Choroid plexus epithelial cell (primary cell): ENCODE measurements at places on chromosomes 4 and X.
A peak's percentile ranks its signal among the peaks of the same experiment; 100 is the strongest.

DNA sequence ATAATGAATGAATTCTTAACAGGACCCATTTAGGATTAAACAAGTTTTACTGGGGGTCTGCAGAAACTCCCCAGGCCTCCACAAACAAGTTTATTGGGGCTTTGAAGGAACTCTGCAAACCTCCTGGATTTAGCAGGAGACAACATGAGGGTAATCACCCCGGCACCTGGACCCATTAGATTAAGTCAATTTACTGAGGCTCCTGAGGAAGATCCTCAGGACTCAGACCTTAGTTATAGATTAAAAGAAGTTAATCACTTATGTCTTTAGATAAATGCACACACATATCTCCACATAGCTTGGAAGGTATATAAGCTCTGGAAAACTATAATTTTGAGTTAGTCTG, 29.4 kb downstream of the XG start:
- no peak for DNase-seq

DNA sequence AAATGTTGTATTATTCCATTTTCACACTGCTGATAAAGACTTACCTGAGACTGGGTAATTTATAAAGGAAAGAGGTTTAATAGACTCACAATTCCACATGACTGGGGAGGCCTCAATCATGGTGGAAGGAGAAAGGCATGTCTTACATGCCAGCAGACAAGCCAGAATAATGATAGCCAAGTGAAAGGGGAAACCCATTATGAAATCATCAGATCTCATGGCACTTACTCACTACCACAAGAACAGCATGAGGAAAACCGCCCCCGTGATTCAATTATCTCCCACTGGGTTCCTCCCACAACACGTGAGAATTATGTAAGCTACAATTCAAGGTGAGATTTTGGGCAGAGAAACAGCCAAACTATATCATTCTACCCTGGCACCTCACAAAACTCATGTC, 2535.1 kb downstream of the ARAP2 start:
- peak; percentile 93 for DNase-seq

DNA sequence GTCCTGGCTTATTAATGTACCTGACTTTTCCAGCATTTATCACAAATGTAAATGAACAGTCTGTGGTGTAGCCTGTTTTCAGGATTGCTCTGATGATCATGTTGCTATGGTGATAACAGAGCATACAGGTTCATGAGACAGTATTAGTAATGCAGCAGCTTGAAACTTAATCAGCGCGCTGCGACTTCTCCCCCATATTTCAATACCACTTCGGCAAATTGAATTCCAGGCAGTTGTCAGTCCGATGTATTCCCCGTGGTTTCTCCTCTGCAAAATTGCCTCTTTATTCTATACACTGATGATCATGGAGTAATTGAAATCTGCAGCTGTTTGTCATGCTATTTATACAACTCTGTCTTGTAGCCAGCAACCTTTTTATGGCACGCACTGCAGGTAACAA, 239.3 kb downstream of the C4orf33 start:
- DNase-seq = no peak

DNA sequence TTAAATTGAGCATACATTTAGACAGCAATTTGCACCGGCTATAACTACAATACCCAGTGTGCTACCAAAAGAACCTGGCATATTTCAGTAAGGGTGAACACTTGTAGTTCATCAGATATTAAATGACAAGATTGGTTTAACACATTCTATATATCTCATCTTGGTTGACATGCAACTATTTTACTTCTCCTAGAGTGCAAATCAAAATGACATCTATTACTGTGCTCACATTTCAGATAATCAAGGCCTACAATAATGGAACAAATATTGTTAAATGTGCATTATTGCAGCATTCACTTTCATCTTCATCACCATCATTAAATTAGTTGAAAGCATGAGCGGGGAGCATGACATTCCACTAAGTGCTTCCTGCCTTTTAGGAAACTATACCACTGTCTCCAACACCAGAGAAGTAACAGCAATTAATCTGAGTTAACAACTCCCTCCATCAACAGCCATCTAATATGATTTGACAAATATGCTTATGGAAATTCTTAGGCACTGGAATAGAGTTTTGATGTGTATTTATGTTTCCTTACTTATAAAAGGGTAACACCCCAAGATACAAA, 209.8 kb upstream of the SLIT2 start:
- no peak for DNase-seq

DNA sequence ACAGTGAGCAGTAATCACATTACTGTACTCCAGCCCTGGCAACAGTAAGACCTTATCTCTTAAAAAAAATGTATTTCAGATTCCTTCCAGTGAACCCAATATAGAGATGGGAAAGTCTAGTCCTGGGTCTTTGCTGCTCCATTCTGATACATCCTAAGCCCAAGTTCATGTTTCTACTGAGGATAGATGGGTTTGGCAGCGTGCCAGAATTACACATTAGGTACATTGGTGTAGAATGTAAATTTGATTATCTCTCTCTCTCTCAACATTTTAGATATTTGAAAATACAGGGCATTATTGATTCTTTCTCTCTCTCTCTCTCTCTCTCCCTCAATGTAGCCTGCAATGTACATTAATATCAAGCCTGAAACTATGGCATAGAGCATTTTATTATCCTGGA, 43.5 kb upstream of the ZNF330 start:
- no peak for DNase-seq

DNA sequence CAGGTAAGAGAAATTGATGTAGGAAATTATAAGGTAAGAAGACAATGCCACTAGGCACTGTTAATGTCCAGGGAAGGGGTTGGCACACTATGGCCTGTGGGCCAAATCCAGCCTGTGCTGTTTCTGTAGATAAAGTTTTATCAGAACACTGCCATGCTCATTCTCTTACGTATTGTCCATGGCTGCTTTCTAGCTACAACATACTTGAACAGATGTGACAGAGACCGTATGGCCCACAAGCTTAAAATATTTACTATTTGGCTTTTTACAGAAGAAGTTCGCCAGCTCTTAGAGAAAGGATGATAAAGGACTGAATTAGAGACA, 168.0 kb downstream of the CDS1 start:
- DNase-seq = no peak

- DNase-seq = no peak
Observed at GRCh38 chr4:38985410-38986100, 46.7 kb downstream of the TMEM156 start.

- no peak for DNase-seq
Observed at GRCh38 chr4:179372746-179373145, 1930.5 kb upstream of the AGA start.

DNA sequence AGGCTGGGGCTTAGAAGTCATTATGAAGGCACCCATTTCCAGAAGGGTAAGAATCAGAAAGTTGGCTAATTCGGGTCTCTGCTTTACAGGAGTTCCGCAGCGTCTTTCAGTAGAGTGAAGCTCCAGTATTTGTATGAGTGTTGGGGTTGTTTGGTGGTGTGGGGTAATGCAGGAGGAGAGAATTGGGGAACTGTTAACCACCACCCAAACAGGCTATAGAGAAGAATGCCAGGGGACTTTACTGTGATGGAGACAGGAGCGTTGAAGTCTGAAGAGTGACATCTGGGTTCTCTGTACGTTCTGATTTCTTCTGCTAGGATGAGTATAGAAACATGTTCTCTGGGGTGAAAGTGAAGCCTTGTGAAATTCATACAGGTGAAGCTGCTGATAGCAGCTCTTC, 96.3 kb downstream of the TBL1X start:
- DNase-seq = no peak

- no peak for DNase-seq
Observed at GRCh38 chr4:1799387-1800375, 6.6 kb downstream of the FGFR3 start.

- peak; percentile 58 for DNase-seq
Observed at GRCh38 chr4:86910820-86911684, 18.8 kb upstream of the C4orf36 start.

GRCh38 chrX:24305905-24306304, 8.0 kb downstream of the SUPT20HL2 start:
- DNase-seq = no peak

GRCh38 chr4:81921751-81922159, 450.0 kb upstream of the RASGEF1B start:
- no peak for DNase-seq

GRCh38 chrX:80766916-80767315, 42.8 kb downstream of the BRWD3 start:
- no peak for DNase-seq
